EH (cell line): ENCODE measurements at places on chromosomes 2 and 18.
A peak's percentile ranks its signal among the peaks of the same experiment; 100 is the strongest.

- DNase-seq = peak; percentile 22
Observed at GRCh38 chr2:118250463-118250862, 162.2 kb downstream of the INSIG2 start.

DNA sequence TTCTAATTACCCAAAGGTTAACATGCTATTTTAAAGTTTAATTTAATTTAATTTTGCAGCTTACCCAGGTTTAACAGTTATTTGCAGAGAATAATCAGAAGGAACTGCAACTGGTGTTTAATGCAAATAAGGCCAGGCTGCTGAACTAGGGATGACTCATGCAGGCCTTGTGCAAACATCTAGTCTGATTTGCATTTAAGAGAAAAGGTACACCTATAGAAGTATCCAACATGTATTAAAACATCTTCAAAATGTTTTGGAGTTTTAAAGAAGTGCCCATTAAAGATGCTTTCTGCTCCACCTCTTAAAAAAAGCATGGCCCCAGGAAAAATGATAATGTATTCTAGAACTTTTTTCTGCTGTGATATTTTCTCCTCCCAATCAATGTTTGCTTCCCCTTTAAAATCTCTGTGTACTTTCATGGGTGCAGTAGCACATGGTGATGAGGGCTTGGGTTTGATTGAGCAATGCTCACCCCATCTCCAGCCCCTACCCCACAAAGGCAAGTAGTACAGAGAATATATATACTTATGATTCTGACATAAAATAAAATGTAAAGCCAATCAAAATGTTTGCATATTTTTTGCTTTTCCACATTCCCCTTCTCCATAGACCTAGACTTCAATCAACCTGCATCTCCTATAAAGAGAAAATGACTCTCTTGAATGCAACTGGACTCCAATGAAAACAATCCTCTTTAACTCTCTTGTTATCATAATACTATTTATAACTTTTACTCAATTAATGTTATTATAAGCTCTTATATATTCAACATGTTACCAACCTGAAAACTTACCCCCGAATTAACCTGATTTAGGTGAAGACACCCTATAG lies 54.1 kb downstream of the ATP8B1 start:
- DNase-seq = peak; percentile 56

DNA sequence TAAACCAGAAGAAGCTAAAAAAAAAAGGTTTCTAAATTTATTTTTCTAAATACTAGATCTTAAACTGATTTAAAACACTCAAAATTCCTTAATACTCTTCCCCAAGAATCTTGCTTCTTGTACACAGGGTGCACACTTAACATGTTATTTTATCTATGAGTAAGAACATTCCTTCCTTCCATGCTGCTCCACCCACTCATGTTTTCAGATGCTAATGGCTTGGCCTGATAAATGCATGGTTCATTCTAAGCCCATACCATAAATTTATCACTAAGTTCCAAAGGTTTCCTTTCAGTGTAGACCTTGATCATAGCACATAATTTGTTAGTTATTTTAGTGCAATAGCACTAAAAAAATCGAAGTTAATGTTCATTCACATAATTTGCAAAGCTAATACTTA lies 8.1 kb downstream of the FBXO48 start:
- peak; percentile 72 for DNase-seq

GRCh38 chr18:52409727-52410126 lies 69.7 kb downstream of the DCC start:
- no peak for DNase-seq

- DNase-seq = peak; percentile 58
Observed at GRCh38 chr2:166417669-166418068, 41.9 kb upstream of the SCN9A start.

GRCh38 chr2:47510745-47511144 lies 107.8 kb downstream of the MSH2 start:
- DNase-seq = peak; percentile 15
